ENCODE measurements at places on chromosomes 16 and 17.

DNA sequence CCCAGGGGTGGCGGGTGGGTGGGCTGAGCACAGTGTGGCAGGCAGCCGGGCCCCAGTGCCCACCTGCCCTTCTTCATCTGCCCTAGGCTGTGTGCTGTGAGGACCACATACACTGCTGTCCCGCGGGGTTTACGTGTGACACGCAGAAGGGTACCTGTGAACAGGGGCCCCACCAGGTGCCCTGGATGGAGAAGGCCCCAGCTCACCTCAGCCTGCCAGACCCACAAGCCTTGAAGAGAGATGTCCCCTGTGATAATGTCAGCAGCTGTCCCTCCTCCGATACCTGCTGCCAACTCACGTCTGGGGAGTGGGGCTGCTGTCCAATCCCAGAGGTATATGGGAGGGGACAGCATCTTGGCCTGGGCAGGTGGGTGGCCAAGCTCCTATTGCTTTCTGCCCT lies 6.4 kb downstream of the GRN start:
- DNase-seq, result no peak

- no peak for DNase-seq
Observed at GRCh38 chr16:253833-254232, 19.2 kb downstream of the FAM234A start.

GRCh38 chr17:4941319-4941610 lies 1.2 kb downstream of the RNF167 start:
- no peak for DNase-seq

DNA sequence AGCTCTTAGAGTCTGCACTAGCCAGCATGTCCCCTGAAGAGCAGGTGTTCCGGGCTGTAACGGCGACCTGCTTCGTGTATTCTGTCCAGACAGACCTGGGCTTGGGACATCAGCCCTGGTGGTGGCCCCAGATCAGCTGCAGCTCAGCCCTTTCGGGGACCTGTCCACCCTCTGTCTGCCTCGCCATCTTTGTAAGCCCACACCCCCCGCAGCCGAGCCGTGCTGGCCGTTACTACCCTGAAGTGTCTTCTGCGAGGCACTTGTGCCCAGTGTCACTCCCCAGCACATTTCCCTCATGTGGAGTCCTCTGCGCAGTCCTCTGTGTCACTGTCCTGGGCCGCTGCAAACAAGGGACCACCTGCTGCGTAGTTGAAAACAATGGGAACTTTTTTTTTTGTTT lies 10.4 kb downstream of the CARD14 start:
- no peak for DNase-seq

DNA sequence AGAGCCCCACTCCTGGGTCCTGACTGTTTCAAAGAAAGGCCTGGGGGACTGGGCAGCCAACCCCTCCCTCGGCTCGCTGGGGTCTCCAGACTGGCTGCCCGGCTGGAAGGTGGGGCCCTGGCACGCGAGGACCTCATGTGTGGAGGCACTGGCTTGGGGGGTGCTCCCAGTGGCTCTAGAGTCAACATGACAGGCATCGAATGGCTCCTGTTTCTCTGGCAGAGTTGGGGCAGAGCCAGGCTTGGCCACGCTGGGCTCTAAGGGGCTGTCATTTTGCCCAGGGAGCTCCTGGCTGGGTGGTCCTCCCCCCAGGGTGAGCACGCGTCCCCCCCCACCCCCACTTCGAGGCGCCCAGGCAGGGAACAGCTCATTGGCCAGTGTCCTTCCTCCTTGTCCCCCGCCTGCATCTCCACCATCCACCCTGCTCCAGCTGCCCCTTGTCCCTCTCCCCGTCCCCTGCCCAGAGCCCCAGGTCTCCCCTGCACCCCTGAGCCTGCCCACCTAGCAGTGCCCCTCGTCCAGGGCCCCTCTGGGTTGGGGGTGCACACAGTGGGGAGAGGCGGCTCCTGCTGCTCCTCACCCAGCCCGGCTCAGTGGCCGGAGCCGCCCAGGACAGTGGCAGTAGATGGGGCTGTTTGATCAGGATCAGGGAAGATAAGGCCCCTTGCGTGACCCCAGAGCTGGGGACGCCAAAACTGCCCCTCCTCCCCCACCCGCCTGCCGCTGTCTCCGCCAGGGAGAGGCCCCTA lies 2.7 kb downstream of the GCGR start:
- no peak for DNase-seq

DNA sequence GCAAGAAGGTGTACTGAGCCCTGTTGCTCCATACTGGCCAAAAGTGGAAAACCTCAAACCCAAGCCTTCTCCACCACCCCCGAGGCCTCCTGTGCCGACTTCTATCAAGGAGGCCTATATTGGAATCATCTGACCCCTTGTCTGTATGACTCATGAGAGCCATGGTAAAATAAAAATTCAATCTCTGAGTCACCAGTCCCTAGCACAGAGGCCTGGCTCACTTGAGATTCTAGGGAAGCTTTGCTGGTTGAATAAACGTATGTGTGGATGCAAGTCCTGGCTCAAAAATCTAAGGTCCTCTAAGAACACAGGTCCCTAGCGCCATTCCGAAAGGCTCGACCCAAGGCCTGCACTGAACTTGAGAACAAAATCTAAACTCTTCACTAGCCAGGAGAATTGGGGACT lies 15.0 kb downstream of the NSMCE1 start:
- DNase-seq, result peak; percentile 87

DNA sequence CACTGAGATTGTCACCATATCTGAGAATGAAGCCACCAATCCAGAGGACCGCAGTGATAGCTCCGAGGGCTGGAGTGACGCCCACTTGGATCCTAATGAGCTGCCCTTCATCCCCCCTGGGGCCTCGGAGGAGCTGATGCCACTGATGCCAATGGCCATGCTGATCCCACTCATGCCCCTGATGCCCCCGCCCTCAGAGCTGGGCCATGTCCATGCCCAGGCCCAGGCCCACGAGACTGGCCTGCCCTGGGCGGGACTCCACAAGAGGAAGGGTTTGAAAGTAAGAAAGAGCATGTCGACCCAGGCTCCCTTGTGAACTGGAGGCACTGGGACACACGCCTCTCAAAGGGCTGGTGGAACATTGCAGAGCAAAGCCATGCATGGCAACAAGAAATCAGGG lies 2.0 kb downstream of the SPPL2C start:
- no peak for DNase-seq

DNA sequence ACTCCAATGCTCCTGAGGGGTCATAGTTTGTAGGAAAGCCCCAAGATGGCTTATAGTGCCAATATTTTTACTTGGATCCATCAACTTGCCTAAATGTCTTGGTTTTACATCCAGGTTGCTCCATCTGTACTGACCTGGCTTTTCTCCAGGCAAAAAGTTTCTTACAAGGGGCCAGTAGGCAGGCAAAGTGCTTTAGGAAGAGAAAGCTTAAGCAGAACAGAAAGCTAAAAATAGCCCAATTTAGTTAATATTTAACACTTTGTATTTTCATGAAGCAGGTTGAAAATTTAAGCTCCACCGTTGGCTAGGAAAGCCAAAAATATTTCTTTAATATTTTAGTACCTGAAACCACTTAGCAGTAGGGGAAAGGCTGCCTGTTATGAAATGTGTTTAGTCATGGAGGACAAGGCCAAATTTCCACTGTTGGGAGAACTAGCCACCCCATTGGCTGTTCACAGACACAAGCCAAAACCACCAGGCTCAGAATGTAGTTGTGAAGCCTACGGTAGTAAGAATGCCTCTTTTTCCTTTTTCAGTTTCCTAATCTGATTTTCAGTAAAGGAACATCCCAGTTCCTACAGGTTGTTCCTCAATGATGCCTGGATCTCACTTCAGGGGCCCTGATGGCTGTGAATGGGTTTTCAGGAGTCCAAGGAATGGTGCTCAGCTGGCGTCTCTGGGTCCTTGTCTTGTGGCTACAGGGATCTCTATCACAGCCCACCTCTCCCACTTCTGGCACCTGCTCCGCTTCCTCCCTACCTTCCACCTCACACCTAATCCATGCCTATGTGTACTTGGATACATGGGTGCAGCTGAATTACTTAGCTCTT lies 324.8 kb downstream of the PMP22 start:
- DNase-seq, result no peak

DNA sequence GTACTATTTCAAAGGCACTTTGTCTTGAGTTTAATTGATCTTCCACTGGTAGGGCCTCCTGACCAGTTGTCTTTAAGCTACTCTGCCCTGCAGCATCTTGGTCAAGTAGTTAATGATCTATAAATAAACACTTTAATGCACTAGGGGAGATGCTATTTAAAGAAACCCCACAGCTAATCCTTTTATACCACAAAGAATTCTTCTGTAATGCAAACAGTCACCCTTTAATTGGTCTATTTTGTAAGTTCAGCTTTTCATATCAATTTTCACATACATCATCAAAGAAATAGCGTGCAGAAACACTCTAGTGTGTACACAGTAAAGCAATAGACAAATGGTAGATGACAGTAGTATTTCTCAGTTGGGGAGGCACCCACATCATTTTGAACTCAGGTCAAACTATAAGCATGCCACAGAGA lies 70.3 kb downstream of the PMP22 start:
- DNase-seq, result peak; percentile 17

Measured in fibroblast of skin of back (primary cell).